ENCODE measurements at places on chromosomes 7 and 10.
A peak's percentile ranks its signal among the peaks of the same experiment; 100 is the strongest.

DNA sequence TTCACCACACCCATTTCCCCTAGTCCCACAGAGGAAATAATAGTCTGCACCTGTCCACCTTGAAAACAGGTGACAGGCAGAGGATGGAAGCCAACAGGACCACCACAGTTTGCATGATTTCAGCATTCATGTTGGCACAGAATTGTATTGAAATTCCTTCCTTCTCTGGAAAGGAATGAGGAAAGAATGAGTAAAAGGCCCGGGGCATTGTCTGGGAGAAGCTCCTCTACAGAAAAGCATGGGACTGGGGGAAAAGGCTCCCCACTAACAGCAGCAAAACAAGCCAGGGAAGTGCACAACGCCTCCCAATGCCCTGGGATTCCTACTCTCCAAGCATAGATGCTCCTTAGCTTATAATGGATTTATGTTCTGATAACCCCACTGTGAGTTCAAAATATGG, 28.5 kb upstream of the TOMM7 start:
- DNase-seq: no peak

GRCh38 chr7:18680576-18680975, 185.0 kb downstream of the HDAC9 start:
- no peak for DNase-seq

DNA sequence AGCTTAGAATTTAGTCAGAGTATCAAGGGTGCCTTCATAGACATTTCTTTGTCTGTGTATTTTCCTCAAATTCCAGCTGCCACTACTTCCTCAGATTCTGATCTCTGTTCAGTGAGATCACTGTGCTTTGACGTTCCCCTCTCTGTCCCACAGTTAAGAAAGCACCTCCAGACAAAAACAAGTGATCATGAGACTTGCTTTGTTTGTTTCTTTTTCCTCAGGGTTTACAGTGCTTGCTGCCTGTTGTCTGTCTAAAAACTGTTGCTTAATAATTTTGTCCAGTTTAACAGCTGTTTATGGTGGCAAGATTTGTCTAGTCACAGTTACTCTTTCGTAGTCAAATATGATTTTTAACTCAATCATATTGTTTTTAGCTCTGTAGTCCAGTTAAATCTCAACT, 29.1 kb downstream of the TRUB1 start:
- peak; percentile 18 for DNase-seq

DNA sequence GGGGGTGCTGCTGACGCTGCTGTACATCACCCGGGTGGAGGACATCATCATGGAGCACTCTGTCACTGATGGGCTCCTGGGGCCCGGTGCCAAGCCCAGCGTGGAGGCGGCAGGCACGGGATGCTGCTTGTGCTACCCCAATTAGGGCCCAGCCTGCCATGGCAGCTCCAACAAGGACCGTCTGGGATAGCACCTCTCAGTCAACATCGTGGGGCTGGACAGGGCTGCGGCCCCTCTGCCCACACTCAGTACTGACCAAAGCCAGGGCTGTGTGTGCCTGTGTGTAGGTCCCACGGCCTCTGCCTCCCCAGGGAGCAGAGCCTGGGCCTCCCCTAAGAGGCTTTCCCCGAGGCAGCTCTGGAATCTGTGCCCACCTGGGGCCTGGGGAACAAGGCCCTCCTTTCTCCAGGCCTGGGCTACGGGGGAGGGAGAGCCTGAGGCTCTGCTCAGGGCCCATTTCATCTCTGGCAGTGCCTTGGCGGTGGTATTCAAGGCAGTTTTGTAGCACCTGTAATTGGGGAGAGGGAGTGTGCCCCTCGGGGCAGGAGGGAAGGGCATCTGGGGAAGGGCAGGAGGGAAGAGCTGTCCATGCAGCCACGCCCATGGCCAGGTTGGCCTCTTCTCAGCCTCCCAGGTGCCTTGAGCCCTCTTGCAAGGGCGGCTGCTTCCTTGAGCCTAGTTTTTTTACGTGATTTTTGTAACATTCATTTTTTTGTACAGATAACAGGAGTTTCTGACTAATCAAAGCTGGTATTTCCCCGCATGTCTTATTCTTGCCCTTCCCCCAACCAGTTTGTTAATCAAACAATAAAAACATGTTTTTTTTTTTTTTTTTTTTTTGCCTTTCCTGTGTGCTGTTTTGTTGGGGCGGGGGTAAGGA, 55.8 kb downstream of the TSPAN15 start:
- no peak for DNase-seq

DNA sequence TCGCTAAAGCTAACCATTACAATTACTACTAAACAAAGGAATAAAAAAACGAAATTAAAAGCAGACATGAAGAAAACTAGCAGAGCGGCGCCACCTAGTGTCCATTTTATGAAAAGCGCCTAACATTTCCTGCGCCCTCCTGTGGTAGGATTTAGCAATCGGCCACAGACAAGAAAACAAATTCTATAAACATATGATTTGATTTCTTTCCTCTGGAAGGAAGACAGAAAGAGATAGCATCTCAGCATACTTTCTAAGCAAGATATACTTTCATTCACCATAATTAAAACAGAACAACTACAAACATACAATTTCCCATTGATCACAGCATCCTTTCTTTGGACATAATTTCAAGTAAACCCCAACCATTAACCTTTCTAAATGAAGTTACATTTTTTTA, 337.7 kb upstream of the NPVF start:
- DNase-seq: peak; percentile 78

GRCh38 chr7:23864973-23865372, 155.0 kb downstream of the STK31 start:
- no peak for DNase-seq

Data from hematopoietic multipotent progenitor cell treated with erythropoietin and hydrocortisone succinate and interleukin-3 and kit ligand, for 6 days (in vitro differentiated cells).